ENCODE measurements at places on chromosomes 1 and 21. TPM values are rescaled to one million over a fixed set of nuclear protein-coding genes. Genes with fewer than 3 reads are reported as not detected.

GJB4 gene
- total RNA-seq: not detected

NCAM2 gene
- total RNA-seq: 4.5 TPM

SYNC gene
- total RNA-seq: 9.3 TPM

OR2L3 gene
- total RNA-seq: not detected

TP73 gene
- 1.1 TPM for total RNA-seq

ETNK2 gene
- total RNA-seq: 16.4 TPM

EPHA10 gene
- total RNA-seq: 0.12 TPM

EPHA8 gene
- total RNA-seq: 1.1 TPM

CELSR2 gene
- total RNA-seq: 31.0 TPM

MYBPHL gene
- not detected for total RNA-seq

POTED gene
- total RNA-seq: not detected
